SK-N-SH (cell line): ENCODE measurements at places on chromosomes 3 and 15.

GRCh38 chr3:125010393-125010792 lies 45.4 kb downstream of the HEG1 start:
- no peak for DNase-seq

DNA sequence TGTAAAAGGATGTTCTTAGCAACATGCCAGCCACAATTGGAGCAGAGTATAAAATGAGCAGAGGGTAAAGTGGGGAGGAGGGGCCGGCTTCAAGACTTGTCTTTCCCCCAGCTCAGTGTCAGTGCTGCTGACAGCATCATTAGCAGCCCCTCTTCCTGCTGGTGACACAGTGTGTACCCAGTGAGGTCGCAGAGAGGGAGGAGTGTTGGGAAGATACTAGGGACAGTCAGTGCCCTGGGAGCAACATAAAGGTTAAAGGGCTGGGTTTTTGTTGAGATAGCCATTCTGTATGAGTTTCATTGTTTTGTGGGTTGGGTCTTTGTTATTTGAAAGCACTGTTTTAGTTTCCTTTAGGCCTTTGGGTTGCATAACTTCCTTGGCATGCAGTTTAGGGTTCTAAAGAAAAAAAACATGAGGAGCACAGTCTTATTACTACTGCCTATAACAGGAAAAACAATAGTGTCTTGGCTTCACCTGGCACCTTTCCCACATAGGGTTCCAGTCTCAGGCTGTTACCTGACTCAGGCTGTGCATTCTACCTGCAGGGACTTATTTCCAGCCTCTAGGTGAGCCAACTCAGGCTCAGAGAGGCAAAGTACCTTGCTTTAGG lies 94.1 kb upstream of the SKOR1 start:
- no peak for DNase-seq

DNA sequence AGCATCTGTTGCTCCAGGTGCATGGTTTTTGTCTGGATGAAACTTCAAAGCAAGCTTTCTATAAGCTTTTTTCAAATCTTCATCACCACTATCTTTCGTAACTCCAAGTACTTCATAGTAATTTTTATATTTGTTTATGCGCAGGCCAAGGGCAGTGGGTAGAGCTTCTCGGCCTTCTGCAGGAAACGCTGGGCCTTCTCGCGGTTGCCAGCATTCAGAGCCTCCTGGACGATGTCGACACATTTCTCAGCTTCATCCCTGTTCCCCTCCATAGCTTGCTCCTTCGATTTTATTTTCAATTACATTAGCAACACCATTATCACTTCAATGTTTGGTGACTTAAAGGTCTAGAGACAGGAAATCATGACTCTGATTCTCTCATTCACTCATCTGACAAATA lies 20.2 kb downstream of the DENND4A start:
- DNase-seq: no peak

GRCh38 chr15:52466134-52466701 lies 62.5 kb downstream of the MYO5A start:
- DNase-seq: no peak

- no peak for DNase-seq
Observed at GRCh38 chr3:98233468-98233867, 30.6 kb upstream of the OR5H6 start.

GRCh38 chr15:90071220-90071807 lies 31.0 kb downstream of the IDH2 start:
- DNase-seq: peak; percentile 88

GRCh38 chr15:31405200-31405920 lies 78.7 kb downstream of the KLF13 start:
- DNase-seq: no peak

- no peak for DNase-seq
Observed at GRCh38 chr3:177565981-177566380, 368.7 kb upstream of the TBL1XR1 start.

DNA sequence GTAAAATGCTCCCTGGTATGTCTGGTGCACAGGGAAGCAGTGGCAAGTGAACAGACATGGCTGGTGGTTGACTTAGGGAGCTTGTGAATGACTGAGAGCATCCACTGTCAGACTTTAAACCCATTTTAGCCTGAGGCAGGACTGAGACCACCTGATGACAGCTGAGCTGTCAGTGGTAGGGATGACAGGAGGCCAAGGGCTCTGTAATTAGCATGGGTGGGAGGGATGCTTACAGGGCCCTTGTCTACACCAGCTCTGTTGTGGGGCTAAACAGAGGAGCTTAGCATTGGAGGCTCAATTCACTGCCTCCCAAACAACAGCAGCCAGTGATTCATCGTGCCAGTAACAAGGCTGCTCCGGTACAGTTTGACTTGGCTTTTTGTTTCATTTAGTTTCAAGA lies 169.4 kb downstream of the CHST2 start:
- no peak for DNase-seq

DNA sequence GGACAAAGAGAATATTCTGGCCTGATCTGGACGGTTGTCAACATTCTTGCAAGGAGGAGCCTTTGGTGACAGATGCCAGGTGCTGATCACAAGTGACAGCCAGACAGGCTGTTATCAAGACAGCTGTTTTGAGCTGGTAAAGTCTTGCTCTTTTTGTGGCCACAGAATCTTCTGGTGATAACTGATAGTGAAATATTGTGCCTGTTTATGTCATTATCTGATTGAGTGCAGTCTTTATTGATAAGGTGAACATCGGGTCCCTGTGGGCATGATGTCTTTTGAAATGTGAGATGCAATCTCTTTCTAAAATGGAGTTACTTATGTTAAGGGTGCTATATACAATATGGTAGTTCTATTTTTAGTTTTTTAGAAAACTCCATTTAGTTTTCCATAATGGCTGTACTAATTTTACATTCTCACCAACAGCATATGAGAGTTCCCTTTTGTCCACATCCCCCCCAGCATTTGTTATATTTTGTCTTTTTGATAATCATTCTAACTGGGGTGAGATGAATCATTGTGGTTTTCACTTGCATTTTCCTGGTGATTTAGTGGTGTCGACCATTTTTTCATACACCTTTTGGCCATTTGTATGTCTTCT lies 10.7 kb downstream of the CEP63 start:
- peak; percentile 60 for DNase-seq

- DNase-seq: no peak
Observed at GRCh38 chr3:34225821-34226366, 427.5 kb downstream of the PDCD6IP start.

DNA sequence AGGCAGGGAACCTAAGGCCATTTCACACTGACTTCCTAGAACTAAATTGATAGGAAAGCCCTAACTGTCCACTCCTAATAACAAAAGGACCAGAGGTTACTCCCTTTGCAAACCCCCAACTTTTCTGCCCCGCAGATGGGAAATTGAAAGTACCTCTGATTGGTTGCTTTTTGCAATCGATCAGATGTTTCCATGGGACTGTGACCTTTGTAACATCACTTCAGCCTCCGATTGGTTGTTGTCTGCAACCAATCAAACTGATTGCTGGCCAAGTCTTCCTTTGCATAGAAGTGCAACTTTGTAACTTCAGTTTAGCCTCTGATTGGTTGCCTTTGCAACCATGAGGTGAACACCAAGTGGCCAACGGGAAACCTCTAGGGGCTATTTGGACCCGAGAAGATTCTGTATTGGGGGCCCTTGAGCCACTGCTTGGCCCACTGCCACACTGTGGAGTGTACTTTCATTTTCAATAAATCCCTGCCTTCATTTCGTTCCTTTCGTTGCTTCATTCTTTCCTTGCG lies 11.3 kb upstream of the KNL1 start:
- no peak for DNase-seq

GRCh38 chr3:38397320-38397719 lies 50.7 kb downstream of the XYLB start:
- DNase-seq: no peak

GRCh38 chr3:97992547-97993173 lies 20.4 kb upstream of the RIOX2 start:
- DNase-seq: no peak

DNA sequence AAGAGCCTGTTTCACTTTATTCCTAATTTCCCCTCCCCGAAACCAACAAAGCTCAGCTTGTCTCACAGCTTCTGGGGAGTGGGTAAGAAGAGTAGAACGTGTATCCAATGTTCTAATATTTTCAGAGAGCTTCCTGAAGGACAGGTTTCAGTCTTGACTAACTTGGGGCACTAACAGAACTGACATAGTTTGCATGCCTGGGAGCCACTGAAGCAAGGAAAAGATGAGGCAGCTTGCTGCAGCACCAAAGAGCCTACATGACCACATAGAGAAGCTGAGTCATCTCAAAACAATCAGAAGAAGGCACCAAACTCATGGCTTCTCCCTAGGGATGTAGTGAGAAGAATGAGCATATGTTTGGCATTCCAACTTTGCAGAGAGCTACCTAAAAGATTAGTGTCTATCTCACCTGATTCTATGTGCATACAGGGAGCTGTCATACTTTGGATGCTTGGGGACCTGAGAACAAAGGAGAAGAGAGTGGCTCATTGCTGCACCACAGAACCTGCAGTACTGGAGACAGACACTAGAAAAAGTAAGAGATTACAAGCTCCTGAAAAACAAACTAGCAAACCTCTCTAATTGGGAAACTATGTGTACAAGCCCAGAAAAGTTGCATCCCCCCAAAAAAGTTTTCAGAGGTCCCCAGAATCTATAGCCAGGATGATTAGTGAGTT lies 86.9 kb downstream of the DCLK3 start:
- DNase-seq: no peak

- DNase-seq: no peak
Observed at GRCh38 chr3:12977117-12977808, 96.0 kb downstream of the IQSEC1 start.

DNA sequence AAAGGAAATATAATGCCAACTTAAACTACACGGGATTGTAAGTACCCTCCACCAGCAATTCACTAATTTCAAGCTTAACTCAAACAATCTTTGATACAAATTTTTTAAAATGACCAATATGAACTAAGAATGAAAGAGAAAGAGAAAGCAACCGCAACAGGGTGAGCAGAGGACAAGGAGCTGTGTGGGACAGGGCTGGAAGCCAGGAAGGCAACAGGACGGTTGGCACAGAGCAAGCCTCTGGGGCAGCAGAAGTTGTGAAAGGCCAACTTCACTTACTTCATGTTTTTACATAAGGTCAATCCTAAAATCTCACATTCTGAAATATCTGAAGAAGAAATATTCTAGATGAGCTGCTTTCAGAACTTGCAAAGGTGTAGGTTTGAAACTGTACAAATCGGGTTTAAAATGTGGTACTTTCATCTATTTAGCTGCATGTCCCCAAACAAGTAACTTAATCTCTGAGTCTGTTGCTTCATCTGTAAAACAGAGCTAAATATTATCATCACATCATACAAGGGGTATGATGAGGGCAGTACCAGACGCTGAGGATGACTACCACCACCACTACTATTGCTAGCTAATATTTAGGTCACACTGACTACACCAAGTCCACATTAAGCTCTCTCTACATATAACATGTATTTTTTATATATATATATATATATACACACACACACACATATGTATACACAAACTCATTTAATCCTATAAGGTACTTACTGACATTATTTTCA lies 101.7 kb downstream of the IGSF11 start:
- no peak for DNase-seq

- DNase-seq: no peak
Observed at GRCh38 chr3:143850877-143851276, 2.6 kb upstream of the SLC9A9 start.

DNA sequence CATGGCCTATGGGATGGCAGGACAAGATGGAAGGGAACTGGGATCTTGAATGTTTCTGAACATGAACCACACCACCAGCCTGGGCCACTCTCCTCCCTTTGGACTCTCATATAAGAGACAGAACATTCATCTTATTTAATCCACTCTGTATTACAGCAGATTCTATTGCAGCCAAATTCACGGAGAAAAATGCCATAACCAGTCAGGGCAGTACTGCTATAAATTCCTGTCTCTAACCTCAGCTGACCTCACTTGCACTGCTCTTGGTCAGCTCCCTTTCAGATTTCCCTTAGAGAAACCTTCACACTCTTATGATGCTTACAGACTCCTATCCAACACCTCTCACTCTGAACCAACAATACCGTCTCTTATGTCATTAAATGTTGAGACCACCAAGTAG lies 101.4 kb downstream of the RYK start:
- DNase-seq: no peak

DNA sequence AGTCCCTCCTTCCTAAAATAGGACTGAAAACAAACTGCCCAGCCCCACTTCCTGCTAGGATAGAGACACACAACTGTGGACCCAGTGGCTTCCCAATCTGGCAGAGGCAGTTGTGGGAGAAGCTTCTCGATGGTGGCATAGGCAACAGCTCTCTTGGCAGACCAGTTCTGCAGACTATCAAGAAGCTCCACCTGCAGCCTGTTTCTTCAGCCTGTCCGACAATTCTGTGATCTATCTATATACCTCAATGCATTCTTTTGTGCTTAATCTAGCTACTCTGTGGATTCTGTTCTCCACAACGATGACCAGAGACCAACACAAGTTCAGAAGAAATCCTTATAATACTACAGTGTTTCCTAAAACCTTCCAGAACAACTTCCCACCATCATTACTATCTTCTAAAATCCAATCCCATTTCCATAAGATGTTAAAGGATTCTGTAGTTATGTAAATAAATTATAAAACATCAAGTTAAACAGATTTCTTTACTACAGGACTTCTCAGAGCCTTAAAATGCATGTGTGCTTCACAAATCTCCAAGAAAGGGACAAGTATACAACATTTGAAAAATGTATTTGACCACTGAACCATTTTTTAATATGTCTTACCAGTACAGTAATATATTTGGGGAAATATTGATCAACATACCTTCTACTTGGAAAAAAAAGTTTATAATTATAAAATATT lies 57.7 kb downstream of the IGF2BP2 start:
- DNase-seq: no peak

DNA sequence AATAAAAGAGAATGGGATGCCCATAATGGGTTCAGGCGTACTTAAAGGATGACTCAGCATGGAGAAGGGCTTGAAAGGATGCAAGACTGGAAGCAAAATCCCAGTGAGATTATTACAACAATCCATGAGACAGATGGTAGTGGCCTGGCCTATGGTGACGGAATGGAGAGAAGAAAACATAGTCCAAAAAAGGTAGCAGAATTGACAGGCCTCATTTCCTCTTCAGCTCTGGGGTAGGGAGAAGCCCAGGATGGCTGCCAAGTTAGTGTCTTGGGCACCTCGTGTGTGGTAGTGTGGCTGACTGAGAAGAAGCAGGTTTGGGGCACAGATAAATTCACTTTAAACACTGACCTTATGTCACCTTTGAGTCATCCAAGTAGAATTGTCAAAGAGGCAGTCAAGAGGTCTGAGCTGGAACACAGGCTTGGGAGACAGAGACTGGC lies 18.1 kb downstream of the MB21D2 start:
- DNase-seq: no peak

DNA sequence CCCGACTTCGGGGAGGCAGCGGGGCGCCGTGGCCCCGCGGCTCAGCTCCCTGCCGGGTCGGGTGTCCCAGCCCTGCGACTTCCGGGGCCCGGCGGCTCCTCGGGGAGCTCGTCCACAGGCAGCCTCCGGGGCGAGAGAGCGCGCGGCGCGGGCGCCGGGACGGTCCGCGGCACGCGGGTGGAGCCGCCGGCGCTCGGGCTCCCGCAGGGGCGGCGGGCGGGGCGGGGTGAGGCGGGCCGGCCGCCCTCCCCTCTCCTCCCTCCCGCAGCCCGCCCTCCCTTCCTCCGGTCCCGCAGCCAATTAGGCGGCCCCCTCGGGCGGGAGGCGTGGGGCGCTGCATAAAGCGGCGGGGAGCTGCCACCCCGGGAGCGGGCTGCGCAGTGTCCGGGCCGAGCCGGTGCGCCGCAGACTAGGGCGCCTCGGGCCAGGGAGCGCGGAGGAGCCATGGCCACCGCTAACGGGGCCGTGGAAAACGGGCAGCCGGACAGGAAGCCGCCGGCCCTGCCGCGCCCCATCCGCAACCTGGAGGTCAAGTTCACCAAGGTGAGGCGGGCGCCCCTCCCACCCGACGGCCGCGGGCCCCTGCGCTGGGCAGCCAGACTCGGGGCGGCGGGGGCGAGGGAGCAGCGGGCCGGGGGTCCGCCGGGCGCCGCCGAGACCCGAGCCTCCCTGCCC lies at the start of gene ALDH1A3:
TSS of gene ALDH1A3 (plus strand) at position 368 of the 675 bp plus-strand sequence. CDS start at position 445, 77 bp downstream.
- peak; percentile 92 for DNase-seq
